HL-60 (cell line): ENCODE measurements at places on chromosomes 7 and 10.

DNA sequence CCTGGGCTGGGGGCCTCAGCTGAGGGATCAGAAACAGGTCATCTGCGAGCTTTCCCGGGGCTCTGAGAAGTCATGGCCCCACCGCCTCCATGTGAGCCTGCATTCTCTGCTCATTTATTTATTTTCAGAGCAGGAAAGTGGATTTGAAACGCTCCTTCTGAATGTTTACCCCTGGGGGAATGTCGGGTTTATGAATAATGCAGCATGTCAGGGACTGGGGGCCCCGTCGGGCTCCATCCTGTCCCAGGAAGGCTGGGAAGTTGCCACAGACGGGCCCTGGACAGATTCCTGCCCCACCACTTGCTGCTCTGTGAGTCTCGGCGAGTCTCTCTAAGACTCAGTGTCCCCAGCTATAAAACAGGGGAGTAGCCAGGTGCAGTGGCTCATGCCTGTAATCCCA lies 11.9 kb upstream of the GTF2IRD1 start:
- DNase-seq: no peak

- DNase-seq: no peak
Measured at GRCh38 chr7:139332697-139333359, 8.3 kb upstream of the FMC1 start.

- DNase-seq: no peak
Measured at GRCh38 chr10:71472912-71473311, 76.2 kb downstream of the CDH23 start.

- no peak for DNase-seq
Measured at GRCh38 chr10:56231436-56231835, 129.6 kb downstream of the ZWINT start.

GRCh38 chr10:43002596-43002995 lies 74.3 kb upstream of the RET start:
- DNase-seq: no peak

DNA sequence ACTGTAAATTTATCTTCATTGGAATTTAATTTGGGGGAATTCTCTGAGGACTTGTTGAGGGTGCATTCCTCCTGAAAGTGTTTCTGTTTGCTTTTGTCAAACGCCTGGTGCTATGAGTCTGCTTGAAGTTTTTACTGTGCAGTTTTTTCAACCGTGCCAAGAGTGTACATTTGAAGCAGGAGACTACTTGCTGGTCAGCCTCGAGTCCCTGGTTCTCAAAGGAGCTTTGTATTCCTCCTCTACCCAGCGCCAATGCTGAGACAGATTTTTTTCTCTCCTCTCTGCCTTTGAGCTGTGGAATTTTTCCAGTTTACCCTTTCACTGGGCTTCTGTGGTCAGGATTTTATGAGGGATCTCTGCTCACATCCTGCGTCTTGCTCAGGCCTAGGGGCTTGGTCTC lies 62.1 kb downstream of the NPY start:
- no peak for DNase-seq

GRCh38 chr7:94633687-94634086 lies 22.2 kb downstream of the SGCE start:
- no peak for DNase-seq

- no peak for DNase-seq
Measured at GRCh38 chr7:122454776-122455507, 150.4 kb upstream of the FEZF1 start.

GRCh38 chr7:33845991-33846509 lies 59.3 kb upstream of the BMPER start:
- no peak for DNase-seq

DNA sequence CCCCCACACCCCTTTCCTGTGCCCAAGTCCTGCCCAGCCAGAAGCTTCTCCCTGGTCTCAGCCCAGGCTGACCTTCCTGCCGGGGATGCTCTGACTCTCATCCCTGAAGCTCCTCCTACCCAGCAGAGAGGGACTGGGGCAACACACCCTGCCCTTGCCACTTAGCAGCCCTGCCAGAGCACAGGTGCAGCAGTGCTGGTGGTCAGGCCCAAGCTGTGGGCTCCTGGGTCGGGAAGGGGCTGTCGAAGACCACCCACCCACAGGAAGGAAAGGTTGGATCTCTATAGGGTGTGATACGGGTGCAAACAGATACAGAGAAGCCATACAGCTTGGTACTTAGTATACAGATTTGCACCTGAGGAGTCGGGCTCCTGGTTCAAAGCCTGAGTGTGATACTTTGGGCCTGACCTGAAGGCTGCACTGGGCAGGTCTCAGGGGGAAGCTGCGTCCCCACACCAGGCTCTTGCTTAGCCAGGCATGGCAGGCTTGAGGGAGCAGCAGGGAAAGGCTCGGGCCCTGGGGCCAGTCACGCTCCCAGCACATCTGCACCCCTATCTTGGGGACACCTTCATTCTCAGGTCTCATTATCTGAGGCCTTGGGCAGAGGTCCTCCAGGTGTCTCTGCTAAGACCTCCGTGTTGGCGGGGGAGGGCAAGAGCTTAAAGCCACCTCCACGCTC lies 47.3 kb downstream of the TCERG1L start:
- DNase-seq: no peak

DNA sequence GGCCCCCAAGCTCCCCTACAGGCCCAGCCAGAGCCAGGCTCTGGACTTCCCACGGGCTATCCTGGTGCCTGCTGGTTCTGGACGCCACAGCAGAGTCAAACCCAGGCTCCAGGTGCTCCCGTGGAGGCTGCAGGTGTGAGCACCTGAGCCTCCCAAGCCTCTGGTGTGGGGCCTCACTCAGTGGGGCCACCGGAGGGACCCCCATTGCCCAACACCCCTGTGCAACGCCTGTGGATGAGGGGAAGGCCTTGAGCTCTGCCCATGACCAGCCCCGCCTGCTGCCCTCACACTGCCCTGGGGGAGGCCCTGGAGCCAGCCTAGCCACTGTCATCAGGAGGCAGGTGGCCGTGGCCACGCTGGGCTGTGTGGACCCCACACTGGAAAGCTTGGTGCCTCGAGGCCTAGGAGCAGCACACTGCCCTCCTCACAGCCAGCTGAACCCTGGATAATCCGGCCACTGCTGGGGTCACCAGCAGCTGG lies 229.3 kb downstream of the MAD1L1 start:
- DNase-seq: no peak

GRCh38 chr10:77514870-77515269 lies 122.7 kb downstream of the KCNMA1 start:
- DNase-seq: no peak

DNA sequence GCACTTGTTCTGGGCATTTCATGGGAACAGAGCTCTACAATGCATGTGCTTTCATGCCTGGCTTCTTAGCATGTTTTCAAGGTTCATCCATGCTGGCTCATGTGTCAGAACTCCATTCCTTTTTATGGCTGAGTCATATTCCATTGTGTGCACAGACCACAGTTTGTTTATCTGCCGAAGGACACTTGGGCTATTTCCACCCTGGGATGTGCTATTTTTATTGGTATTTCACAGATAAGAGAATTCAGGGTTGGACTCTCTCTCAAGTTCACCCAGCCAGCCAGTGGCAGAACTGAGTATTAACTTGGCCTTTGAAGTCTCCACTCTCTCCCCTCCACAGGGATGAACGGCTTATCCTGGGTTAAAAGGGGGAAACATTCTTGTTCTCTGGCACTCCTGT lies 190.7 kb upstream of the GPR26 start:
- no peak for DNase-seq

- DNase-seq: no peak
Measured at GRCh38 chr7:159272739-159273138, 128.1 kb upstream of the VIPR2 start.

GRCh38 chr7:123211545-123211944 lies 11.8 kb upstream of the SLC13A1 start:
- no peak for DNase-seq

- DNase-seq: no peak
Measured at GRCh38 chr7:630111-630511, 96.4 kb upstream of the DNAAF5 start.

DNA sequence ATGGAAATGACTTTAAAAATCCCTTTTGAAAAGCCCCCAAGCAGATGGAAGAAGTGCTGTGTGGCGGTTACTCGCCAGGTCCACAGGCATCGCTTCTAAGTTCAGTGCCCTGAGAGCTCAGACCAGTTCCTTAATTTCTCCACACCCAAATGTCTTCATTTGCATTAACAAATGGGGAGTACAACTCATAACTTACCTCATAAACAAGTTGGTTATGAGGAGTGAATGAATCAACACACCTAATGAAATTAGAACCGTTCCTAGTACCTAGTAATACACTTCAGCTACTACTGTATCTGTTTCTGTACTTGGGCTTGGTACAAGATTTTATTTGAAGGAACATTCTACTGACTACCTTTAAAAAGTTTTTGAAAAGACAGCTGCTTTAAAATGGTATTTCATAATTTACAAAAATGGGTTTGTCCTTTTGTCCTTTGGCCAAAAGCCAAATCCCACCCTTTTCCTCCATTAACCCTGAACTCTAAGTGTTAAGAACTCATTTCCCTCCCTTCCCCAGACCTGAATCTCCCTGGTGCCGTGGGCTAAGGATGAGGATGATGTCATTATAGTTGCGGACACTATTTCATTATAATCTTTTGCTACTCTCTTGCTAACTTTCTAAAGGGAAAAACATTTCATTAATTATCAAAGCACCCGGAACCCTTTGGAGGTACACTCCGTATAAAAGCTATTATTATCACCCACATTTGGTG lies 221.5 kb upstream of the CELF2 start:
- no peak for DNase-seq

DNA sequence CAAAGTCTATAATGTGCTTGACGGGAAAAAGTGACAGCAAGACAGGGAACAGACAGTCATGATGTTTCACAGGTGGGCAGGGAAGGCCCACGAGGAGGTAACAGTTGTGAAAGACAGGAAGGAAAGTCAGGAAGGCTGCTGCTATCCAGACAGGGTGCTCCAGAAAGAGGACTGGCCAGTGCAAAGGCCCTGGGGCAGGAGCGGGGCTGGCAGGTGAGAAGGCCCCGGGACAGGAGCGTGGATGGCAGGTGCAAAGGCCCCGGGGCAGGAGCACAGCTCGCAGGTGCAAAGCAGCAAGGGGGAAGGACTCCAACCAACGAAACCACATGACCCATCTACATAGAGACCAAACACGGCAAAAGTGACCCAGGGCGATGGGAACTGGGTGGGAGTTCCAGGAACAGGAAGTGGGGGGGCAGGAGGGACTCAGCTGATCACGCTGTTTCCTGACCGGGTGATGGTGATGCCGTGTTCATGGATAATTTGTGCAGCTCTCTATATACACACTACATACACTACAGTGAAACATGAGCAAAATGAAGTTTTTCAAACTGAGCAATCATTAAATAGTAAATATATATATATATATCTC lies 138.2 kb downstream of the MAD1L1 start:
- DNase-seq: no peak

DNA sequence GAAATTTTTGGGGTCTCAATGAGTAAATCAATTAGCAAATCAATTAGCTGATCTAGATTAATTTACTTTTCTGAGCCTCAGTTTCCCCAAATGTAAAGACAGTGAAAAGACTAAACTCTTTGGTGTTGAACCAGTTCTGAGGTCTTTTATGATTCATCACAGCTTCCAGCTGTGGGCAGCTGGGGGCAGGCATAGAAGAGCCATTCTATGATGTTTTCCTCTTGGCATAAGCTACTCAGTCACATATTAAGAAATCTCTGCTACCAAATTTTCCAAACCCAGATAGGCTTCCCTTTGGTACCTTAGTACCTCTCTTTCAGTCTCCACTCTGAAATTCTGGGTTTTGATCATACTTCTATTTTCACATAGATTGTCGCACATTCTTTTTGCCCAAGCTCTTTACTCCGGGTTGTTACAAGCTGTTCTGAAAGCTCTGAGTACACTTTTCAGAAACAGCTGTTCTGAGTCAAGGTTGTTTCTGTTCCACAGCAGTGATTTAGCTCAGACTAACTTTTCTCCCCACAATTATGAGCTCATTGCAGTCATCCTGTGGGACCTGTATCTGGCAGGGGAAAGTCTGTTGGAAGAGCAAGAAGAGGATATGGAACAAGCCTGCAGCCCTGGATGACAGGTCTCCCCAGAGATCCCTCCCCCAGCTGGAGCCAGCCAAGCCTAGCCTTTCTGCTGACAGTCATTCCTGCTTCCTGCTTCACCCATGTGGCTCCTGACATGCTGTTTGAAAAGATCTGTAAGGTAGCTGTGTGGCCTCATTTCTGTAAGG lies 599.6 kb upstream of the GHITM start:
- no peak for DNase-seq

GRCh38 chr10:44662051-44662450 lies 249.1 kb upstream of the TMEM72 start:
- no peak for DNase-seq

GRCh38 chr10:45373003-45373575 lies 927 bp upstream of the ALOX5 start:
- no peak for DNase-seq

DNA sequence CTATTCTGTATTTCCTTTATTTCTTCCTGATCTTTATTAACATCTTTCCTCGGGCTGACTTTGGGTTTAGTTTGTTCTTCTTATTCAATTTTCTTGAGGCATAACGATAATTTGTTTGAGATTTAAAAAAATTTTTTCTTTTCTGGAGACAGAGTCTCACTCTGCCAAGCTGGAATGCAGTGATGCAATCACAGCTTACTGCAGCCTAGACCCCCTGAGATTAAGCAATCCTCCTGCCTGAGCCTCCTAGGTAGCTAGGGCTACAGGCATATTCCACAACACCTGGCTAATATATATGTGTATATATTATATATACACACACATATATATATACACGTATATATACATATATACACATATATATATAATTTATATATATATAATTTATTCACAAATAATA lies 540.2 kb downstream of the NXPH1 start:
- DNase-seq: no peak

GRCh38 chr7:74482629-74483401 lies 29.1 kb downstream of the GTF2IRD1 start:
- DNase-seq: peak; percentile 83

DNA sequence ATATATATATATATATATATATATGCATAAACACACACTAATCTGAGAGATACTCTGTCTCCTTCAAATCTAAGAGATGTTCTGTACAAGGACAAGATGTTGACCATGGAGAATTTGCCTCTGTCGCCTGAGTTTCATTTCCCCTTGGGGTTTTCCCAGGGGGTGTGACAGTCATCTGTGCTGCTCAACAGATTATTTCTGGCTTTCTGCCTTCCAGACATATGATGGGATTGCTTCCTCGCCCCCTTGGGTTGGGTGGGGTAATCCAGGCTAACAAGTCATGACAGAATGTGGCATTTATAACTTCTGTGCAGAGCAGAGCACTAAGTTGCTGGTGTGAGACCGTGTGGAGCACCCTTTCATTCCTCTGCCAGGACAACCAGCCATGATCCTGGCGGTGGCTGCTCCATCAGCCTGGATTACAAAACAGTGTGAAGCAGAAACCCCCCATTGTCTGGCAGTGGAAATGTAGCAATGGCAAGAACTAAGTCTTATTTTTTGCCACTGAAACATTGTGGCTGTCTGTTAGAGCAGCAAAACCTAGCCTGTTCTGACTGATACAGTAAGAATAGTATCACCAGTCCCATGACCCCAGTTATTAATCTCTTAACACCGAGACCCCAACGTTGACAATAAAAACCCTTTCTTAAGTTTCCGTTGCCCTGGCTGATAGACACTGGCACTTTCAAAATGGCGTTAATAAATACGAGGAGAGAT lies 13.7 kb upstream of the USP6NL start:
- no peak for DNase-seq

GRCh38 chr7:116528008-116528789 lies 3.4 kb downstream of the CAV1 start:
- DNase-seq: no peak

DNA sequence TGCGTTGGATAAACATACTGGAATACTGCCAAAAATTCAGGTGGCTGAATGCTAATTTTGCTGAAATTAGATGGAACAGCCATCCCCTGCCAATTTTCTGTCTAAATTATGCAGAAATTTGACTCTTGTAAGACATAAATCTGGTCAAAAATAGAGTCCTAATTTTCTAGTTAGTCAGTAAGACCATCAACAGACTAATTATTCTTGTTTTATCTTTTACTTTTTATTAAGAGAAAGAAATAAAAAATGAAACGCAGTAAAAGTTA lies 110.3 kb upstream of the GATA3 start:
- DNase-seq: no peak
